ENCODE measurements at places on chromosomes 1 and 21.
A peak's percentile ranks its signal among the peaks of the same experiment; 100 is the strongest.

DNA sequence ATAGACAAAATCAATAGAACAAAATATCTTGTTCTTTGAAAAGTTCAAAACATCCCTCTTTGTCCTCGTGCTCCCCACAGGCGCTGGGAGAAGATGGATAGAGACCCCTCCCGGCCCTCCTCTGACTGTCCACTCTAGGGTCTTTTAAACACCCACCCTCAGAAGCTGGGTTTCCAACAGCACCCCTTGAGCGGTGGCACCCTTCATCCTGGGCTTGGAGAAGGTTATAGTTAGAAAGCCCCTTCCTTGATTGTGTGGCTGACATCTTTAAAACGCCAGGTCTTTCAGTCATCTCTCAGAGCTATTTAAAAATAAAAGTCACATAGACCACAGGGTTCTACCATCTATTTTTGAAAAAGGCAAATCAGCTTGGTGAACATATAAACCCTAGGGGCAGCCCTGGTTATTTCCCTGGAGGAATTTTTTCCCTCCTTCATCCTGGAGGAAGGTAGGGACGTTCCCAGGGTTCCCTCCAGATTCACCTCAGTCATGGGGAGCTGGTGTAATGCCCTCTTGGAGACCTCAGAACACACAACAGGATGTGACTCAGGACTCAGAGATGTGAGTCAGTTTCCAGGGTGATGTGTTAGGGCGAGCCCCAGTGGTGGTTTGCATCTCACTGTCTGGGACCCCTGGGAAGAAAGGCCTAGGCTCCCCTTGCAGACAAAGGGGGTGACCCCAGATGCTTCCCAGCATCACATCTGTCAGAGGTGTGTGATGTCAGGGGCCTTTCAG is 138.5 kb downstream of the CLIC6 start:
- peak; percentile 76 for DNase-seq

DNA sequence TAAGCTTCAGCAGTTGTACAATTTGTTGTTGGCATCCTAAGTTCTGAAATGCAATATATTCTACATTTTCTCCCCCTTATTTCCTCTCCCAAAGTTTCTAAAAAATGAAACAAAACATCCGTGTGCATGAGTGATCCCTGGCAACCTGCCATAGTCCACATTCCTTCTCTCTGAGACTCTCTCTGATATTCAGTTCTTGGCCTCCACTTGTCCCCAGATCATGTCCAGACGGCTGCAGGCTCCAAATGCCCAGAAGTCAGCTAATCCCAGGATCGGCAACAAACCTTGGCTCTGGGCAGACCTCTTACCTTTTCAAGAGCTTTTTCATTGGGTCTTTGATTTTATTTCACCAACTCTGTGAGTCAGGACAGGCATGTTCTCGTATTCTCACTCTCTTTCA is 187.8 kb downstream of the ETS2 start:
- DNase-seq, result no peak

GRCh38 chr1:115322631-115323030 is 15.4 kb downstream of the NGF start:
- no peak for DNase-seq

GRCh38 chr1:205350691-205351141 is 6.0 kb downstream of the KLHDC8A start:
- DNase-seq, result no peak

DNA sequence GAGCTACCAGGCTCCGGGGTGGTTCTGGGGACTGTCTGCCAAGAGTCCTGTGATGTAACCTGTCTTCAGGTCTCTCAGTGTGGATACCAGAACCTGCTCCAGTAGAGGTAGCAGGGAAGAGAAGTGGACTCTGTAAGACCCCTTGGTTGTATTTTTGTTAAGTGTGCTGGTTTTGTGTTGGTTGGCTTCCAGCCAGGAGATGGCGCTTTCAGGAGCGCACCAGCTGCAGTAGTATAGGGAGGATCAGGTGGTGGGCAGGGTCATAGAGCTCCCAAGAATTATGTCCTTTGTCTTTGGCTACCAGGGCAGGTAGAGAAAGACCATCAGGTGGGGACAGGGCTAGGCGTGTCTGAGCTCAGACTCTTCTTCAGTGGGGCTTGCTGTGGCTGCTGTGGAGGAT is 1147.2 kb upstream of the ADGRL4 start:
- DNase-seq, result no peak

GRCh38 chr1:116664366-116664977 is 3.1 kb downstream of the IGSF3 start:
- no peak for DNase-seq

GRCh38 chr1:10361515-10361914 is 37.3 kb upstream of the PGD start:
- no peak for DNase-seq

- DNase-seq, result no peak
Observed at GRCh38 chr1:12189328-12189682, 22.5 kb downstream of the TNFRSF1B start.

GRCh38 chr1:60911966-60912697 is 170.2 kb upstream of the NFIA start:
- DNase-seq, result no peak

GRCh38 chr1:82399093-82399492 is 598.4 kb downstream of the ADGRL2 start:
- no peak for DNase-seq

- DNase-seq, result no peak
Observed at GRCh38 chr1:234899041-234899729, 229.5 kb downstream of the TOMM20 start.

DNA sequence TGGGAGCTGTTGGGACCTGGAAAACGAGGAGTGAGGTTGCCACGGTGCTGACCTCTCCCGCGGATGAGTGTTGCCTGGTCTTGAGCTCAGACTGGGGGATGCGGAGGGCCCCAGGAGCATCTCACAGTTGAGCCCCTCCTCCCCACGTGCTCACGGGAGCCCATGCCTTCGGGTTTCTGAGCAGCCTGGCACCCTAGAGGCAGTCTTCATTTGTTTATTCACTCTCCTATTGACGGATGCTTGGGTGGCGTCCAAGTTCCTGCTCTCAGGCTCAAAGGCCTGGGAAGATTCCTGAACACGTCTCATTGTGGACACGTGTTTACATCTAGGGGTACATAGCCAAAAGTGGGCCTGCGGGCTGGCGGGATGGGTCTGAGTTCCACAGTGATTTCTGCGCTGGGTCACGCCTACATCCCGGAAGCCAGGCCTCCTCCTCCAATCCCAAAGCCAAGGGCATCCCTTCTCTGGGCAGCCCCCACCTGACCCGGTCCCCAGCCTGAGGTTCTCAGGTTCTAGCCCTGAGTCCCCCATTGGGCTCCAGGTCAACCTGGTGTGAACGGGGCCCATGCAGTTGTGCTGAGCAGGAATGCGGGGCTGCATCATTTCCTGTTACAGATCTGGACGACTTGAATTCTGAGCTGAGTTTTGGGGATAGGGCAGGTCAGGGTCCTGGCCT is 14.7 kb downstream of the WNT3A start:
- no peak for DNase-seq

DNA sequence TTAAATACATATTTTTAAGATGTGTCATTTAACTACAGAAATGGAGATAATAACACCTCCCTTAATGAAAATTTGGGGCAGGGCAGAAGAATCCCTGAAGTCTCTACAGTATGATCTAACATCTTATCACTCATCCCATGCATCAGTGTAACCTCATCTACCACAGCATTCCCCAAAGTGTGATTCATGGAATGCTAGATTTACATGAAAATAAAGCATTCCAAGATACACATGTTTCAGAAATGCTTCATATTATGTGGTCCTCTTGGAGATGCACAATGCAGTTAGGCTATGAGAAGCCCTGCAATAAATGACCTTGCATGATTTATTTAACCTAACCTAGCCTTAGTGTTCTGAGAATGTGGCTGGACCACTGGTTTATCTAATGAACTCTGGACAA is 166.9 kb upstream of the SYT6 start:
- no peak for DNase-seq

DNA sequence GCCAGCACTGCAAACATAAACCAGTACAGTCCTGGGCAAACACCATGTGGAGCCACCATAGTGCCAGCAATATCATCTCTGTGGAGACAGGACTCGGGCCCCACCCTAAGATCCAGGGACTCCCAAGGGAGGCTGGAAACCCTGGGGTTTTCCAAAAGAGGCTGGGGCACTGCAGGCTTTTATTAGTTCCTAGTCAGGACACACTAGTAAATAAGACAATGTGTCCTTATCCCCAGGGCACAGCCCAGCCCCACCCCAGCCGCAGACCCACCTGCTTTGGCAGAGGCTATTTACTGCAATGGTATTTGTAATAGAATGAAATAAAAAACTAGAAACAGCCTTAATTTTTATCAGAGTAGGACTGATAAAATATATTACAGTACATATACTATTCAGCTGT is 486 bp upstream of the GJB3 start:
- no peak for DNase-seq

GRCh38 chr1:29998686-29999085 is 724.7 kb downstream of the MATN1 start:
- DNase-seq, result no peak

DNA sequence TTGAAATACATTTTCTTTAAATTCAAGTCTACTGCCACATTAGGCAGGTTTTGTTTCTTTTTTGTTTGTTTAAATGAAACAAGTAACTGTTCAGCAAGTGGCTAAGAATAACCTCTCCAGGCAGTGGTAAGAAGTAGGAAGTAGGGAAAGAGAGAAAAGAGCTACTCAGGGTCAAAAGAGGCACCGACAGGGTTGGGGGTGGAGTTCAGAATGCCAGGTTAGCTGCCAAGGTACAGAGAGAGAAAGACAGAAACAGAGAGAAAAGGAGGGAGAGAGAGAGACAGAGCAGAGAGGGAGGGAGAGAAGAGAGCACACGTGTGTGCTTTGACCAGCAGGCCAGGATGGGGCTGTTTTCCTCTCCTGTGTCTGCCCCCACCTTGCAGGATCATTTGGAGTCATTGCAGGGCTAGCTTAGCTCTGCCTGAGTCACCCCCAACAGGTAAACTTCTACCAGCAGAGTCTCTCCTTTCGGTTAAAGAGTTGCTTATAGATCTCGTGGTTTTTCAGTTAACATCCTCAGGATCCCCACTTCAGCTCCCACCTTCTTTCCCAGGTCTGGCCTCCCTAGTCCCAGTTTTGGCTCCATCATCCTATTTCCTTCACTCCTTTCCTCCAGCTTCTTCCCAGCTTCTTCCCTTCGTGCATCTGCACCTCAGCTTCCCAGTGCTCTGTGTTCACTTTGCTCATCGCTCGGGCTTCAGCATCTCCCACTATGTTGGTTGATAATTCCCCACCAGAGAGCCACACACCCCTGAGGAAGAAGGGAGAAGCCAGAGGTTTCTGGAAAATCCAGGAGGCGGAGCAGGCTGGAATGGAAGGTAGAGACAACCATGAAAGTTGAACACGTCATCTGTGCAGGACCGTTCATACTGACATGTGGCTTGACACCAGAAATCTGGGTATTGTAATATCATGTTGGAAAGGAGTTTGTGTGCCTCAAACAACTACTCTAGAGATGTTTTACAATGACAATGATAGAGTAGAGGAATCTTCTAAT is 21.8 kb upstream of the RAB4A start:
- no peak for DNase-seq

DNA sequence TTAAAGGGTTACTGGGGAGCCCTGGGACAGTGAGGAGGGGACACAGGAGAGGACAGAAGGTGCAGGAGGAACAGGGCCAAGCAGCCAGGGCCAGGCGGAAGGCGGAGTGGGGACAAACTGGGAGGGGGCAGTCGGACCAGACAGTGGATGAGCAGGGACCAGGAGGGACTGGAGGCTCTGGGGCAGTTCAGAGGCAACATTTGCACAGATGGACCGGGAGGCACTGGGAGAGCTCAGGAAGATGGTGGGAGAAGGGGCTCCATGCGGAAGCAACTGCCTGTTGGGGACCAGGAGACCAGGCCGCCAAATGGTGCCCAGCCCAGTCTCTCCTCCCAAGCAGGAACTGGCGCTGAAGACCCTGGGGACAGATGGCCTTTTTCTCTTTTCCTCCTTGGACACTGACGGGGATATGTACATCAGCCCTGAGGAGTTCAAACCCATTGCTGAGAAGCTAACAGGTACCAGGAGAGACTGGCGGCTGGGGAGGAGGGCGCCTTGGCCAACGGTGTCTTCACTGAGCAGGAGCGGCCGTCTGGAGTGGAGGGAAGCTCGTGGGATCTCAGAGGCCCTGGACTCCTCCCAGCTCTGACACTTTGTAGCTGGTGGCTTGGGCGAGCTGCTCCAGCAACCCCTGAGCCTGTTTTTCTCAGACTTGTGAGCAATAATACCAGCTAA is 847 bp downstream of the SELENON start:
- no peak for DNase-seq

- no peak for DNase-seq
Observed at GRCh38 chr1:11789126-11790067, 16.4 kb downstream of the MTHFR start.

GRCh38 chr21:38770660-38771059 is 35.1 kb upstream of the ETS2 start:
- DNase-seq, result no peak

DNA sequence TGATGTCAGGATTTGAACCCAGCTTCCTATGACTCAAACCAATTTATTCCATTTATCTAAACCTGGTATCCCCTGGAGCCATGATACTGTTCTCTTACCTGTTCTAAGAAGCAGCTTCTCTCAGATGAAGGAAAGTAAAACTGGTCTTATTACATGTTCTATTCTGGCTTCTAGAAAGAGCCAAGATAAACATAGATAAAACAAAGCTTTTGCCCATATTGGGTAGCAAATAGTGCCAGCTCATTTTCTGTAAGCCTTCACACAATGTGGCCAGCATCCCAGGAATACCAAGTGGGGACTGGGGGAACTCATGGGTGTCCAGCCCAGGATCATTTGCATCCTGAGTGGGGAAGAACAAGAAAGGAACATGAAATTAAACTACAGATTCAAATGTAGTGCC is 53.5 kb upstream of the EPHA8 start:
- DNase-seq, result no peak

DNA sequence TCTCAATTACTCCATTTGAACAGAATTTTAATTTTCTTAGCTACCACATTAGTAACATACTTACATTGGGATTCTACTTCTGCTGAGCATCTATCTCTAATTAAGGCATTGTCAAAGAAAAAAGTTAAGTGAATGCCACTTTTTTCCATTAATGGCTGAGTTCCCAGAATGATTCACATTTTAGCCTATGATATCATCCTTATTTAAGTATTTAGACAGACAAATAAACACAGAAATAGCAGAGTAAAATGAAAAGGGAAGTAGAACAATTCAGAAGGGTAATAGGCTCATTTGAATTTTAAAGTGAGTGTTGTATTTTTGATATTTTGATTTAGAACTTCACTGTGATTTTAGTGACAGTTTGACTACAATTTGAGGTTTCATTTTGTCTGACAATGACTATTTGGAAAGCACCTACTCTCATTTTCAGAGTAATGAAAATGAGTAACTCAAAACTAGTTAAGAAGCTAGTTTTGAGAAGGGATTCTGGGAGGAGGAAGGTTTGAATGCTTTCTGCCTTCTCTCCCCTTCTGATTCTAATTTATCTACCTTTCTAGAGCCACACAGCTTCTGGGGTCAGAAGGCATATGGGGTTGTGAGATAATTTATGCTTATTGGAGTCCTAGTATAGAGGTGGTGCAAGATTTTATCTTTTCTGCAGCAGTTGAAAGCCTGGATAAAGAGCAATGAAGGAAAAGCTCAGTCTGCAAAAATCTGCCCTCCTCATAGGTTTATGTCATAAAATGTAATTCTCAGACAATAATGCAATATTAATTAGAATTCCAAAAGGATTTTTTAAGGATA is 15.5 kb downstream of the LYPLAL1 start:
- DNase-seq, result no peak
